ENCODE measurements at places on chromosomes 3 and 15. TPM values are rescaled to one million over a fixed set of nuclear protein-coding genes. Genes with fewer than 3 reads are reported as not detected.
A peak's percentile ranks its signal among the peaks of the same experiment; 100 is the strongest.

DNA sequence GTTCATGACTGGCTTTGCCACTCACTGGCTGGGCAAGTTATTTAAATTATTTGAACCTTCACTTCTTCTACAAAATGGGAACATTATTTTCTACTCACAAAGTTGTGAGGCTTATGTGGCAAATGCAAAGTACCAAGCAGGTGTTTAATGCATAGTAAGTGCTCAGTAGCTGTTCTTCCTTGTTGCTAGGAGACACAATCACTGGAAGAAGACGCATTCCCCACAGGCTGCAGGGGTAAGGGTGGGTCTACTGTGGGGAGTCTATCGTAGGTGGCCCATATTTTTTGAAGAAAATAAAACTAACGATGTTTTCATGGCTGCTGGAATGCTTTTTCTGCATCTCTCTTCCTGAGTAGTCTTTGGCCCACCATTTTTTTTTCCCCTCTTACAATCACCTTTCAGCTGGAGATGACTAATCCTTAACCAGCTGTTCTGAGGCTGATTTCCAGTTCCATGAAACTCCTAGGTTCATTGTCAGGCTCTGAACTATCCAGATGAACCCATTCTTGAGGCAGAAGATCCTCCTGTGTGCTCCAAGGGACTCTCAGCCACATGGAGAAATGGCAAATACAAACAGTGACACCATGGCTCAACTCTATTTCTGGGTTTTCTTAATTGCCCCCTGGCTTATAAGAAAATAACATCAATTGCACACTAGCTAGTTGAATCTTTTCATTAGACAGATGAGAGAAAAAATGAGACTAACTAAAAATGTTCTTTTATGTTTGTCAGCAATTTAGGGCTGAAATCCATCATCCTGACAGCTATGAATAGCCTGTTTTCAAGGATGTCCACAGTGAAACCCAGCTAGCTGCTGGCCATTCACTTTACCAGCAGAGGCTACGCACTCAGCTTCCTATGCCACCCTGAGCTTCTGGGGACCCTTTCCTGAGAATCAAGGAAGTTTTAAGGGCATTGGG is 108.3 kb upstream of the ETV5 start:
- DNase-seq, result no peak

GRCh38 chr15:78065284-78065872 is 12.1 kb downstream of the TBC1D2B start:
- DNase-seq, result peak; percentile 58

DNA sequence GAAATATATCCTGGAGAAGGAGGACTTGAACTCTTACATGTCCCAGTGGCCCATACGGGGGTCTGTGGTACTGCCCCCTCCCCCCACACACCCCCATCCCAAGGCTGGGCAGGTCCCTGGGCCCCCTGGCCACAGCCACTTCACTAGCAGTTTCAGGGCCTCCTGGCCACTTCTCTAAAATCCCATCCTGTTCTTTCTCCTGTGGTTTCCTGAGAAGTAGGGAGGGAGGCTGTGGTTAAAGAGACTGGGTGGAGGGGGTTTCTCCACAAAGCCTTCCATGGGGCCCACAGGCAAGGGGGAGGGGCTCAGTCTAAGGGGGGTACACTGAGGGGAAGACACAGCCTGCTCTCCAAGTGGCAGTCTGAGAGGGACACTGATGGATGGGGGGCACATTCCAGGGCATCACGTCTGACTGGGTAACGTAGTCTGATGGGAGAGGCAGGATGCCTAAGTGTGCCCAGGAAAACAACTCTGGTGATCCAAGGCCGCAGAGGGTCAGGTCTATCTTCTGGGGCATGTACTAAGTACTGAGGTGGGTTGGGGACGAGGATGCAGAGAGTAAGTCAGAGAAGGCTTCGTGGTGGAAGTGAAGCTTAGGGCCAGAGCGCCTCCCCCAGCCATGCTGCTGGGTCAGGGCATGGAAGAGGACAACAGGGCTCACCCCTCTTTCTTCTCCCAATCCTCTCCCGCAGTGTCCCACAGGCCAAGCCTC is 48.0 kb upstream of the C15orf39 start:
- DNase-seq, result no peak

DNA sequence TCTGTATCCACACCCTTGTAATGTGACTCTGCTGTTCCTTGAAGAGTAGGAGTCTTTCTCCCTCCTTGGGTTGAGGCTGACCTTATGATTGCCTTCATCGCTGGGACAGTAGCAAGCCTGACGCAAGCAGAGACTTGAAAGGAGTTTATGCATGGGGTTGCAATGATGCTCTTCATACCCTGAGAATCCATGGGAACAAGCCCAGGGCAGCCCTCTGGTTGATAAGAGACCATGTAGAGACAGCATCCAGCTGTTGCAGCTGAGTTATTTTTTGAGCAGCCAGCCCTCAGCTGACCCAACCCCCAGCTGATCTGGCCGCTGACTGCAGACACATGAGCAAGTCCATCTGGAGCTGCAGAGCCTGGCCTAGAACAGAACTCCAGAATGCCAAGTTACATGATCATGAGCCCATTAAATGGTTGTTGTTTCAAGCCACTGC is 60.6 kb upstream of the ARNT2 start:
- peak; percentile 87 for DNase-seq

The CCR8 gene
- total RNA-seq, result not detected

The HIGD2B gene
- not detected for total RNA-seq

DNA sequence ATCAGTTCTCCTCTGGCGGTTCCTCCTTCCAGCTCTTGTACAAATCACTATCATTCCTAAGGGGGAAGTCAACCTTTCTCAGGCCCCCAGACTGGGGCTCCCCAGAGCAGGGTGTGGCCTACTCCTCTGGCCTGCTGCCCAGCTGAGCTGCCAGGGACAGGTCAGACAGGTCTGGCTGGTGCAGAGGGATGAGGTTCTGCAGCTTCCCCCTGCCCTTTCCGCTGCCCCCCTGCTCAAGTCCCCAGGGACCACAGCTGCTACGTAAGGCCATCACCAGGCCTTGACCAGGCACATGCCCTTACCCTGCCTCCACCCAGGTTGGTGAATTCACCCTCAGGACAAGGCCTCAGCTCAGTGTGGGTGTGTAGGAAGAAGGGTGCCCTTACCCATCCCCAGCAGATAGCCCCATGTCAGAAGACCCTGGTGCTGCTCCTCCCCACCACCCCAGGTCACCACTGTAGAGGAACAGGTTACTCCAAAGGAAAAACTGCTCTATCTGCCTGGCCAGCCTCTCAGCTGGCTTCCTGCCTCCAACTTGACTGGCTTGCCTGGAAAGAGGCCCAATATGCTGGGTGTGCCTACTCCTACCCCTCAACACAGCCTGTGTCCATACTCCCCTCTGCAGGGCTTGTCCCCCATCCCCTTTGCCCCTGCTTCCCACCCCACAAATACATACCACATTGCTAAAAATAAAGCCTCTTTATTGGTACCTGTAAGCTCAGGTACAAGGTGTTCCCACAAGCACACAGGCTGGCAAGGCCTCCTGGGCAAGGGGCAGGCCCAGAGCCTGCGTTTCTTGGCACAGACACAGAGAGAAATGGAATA is 12.0 kb downstream of the CSRNP1 start:
- DNase-seq, result peak; percentile 62

The PIK3R4 gene
- 29.7 TPM for total RNA-seq

The PTX3 gene
- total RNA-seq, result 2.3 TPM

DNA sequence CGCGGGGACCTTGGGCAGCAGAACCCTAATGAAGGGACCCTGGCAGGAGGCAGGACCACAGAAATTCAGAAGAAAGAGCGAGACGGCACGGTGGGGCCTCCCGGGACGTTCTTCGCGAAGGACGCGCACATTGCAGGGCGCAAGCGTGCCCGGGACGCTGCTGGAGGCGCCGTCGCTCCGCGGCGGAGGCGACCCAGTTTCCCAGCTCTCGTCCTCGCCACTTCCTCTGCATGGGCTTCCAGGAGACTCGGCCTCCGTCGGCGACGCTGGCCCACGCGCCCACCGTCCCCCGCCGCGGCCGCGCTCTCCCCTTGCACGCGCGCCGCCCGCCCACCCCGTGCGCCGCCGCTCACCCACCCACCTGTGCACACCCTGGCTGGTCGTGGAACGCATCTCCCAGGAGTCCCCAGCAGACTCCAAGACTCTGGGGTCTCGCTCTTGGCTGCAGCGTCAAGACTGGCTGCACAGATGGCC is 31.8 kb upstream of the SMAD3 start:
- no peak for DNase-seq

The FBXL2 gene
- 9.0 TPM for total RNA-seq

The UBAP1L gene
- 6.5 TPM for total RNA-seq

DNA sequence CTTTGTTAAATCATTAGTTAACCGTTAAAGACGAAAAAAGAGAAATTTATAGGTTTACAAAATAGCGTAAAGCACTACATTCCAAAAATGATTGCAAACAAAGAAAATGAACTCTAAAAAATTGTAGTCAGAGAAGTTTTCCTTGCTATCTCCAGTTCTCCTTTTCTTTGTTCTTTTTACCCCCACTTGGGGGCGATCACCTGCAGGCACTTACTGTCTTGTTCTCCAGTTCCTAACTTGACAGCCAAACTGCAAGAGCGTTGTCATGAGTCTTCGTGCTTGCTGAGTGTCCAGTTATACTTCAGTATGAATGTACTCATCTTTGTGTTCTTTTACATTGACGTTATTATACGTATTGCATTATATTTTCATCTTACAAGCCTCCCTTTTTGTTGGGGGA is 54.5 kb downstream of the CHD2 start:
- DNase-seq, result no peak

- DNase-seq, result no peak
Measured at GRCh38 chr3:194130807-194131589, 5.0 kb upstream of the HES1 start.

The SEMA3G gene
- total RNA-seq, result 4.6 TPM

DNA sequence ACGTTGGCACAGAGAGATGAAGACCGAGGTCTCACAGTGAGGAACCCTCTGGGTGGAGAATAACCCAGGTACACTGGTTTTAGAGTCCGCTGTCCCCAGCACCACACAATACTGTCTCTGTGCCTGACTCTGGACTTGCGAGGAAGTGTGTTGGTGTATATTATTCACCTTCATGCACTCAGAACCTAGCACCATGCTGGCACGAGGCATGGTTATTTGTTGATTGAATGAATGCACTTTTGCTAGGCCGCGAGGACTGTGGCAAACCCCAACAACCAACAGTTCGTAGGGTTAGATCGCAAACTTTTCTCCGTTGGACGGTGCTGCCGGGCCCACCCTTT is 484 bp upstream of the C3orf52 start:
- DNase-seq, result no peak

GRCh38 chr3:189298469-189299375 is 127.0 kb downstream of the TPRG1 start:
- DNase-seq, result no peak

- no peak for DNase-seq
Measured at GRCh38 chr3:124586126-124587052, 143.9 kb upstream of the UMPS start.

GRCh38 chr15:57172925-57173324 is 203.4 kb upstream of the CGNL1 start:
- DNase-seq, result no peak

The VEPH1 gene
- total RNA-seq, result 0.23 TPM

GRCh38 chr3:141594357-141594756 is 107.5 kb downstream of the RASA2 start:
- no peak for DNase-seq

- DNase-seq, result peak; percentile 21
Measured at GRCh38 chr15:73939138-73939537, 12.9 kb downstream of the LOXL1 start.

The SPATA12 gene
- not detected for total RNA-seq

DNA sequence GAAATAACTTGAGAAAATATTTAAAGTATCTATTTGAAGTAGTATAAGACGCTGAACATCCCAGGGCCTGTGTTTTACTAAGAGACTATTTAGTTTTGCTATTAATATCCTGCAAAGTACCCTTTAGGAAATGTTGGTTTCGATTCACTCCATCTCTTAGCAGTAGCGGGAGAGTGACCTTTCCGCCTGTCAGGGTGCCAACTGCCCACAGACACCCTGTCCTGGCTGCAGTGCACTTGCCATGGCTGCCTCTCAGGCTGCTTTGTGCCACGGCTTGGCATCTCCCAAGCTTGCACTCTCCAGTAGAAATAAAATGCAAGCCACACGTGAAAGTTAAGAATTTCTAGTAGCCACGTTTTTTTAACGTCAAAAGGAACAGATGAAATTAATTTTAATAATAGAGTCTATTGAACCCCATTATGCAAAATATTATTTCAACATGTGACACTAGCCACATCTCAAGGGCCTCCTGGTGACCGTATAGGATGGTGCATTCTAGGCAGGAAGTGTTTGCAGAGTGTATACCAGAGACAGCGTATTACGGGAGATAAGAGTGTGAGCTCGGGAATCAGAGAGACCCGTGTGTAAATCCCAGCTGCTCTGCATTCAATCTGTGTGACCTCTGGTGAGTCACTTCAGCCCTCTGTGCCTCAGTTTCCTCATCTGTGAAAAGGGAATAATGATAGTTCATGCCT is 19.8 kb downstream of the ADAMTS9 start:
- DNase-seq, result peak; percentile 37

GRCh38 chr3:53269888-53270880 is 14.4 kb upstream of the TKT start:
- peak; percentile 81 for DNase-seq

The NOX5 gene
- total RNA-seq, result 0.23 TPM

DNA sequence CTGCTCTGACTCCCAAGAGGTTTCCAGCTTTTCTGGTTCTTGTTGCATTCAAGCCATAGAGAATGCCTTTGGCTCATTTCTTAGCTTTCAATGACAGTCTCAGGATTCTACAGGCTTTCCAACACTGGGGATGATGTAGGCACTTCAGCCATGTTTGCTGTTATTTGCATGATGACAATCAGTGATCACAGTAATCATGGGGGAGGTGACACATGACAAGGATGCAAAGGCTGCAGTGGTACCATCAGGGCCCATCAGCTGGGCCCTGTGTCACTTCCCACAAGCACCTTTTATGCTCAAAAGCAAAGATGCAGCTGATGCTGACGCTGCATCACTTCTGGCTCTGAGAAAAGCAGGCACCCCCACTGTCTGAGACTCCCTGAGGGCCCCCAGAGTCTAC is 18.6 kb downstream of the EPHB1 start:
- no peak for DNase-seq

GRCh38 chr3:146817704-146818103 is 212.6 kb upstream of the PLSCR5 start:
- no peak for DNase-seq

The MCF2L2 gene
- total RNA-seq, result 1.1 TPM

DNA sequence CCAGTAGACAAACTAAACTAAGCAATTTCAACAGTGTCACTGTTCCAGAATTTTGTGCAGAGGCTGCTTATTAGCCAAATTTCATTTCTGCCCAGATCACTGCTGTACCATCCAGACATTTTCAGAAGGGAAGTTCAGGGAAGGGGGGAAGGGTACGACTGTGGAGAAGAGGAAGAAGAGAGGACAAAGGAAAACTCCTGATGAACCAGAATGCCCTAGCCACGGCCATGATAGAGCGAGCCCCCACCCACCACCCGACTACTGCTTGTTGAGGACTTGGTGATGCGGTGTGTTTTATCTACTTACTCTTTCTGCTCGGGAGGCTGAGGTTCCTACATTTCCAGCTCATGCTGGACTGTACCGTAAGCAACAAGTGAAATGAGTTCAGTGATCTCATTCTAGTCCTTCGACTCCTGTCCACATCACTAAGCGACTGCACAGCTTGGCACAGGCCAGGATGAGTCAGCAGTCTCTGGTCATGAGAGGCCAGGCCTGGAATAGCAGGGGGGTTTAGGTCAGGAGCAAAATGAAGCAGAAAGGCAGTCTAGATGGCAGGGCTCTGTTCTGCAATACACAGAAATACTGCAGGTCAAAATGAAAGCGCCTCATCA is 330.8 kb downstream of the TIGIT start:
- DNase-seq, result peak; percentile 94

The LRRC57 gene
- total RNA-seq, result 16.1 TPM

GRCh38 chr15:55770806-55771205 is 27.9 kb upstream of the PRTG start:
- no peak for DNase-seq

Measured in ovary (tissue), 10 donors.